ENCODE measurements at places on chromosomes 2 and 18.

DNA sequence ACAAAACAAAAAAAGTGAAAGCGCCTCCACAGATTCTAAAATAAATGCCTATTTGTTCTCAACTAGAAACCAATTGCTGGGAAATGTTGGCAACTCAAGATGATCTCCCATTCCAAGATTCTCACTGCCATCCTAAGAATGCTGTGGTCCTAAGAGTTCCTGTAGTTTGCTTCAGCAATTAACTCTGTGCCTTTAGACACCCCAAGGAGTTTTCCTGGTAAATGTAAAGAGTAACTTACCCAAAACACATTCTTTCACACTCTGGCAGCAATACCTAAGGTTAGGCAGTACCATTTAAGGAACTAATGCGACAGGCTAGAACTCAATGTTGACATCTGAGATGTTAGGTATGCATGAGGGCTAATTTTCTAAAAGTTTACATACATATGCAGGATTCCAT lies 58.8 kb upstream of the TANK start:
- DNase-seq, result no peak

DNA sequence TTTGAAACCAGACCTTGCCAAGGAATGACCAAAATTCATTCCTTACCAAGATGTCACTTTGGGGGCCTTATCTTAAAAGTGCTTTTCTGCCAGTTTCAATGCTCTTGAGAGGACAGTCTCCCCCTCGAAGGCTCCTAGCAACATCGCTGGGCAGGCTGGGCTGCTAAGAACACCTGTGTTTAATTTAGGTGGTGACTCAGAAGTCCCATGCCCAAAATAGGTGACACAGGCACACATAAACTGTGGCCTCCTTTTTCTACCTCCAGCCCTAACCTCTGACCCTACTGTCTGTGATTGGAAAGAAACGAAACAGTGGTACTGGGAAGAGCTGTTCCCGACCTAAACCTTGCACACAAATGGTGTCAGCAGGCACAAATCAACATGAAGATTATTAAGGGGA lies 28.7 kb upstream of the ROCK2 start:
- DNase-seq, result no peak

- peak; percentile 66 for DNase-seq
Measured at GRCh38 chr2:238644095-238645081, 203.5 kb upstream of the TWIST2 start.

- no peak for DNase-seq
Measured at GRCh38 chr2:35421485-35421884, 934.1 kb upstream of the CRIM1 start.

GRCh38 chr2:32745191-32745590 lies 117.3 kb downstream of the TTC27 start:
- no peak for DNase-seq

- no peak for DNase-seq
Measured at GRCh38 chr18:13576598-13576997, 149.8 kb downstream of the FAM210A start.

- no peak for DNase-seq
Measured at GRCh38 chr18:48215876-48216638, 193.1 kb downstream of the ZBTB7C start.

- DNase-seq, result no peak
Measured at GRCh38 chr2:72689579-72690195, 136.1 kb downstream of the EXOC6B start.

- peak; percentile 63 for DNase-seq
Measured at GRCh38 chr2:232984451-232985207, 28.4 kb downstream of the NGEF start.

DNA sequence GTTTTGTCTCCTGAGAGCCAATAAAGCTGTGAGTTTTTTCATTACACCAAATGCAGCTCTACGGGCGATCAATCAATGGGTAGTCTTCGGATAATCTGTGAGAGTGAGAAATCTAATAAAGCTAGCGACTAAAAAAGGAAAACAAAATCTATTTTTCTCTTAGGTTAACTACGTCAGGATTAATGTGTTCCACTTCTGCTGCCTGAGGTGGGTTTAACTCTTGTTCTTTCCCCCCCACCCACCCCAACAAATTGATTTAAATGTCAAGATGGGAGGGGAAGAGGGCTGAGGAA lies 63.0 kb upstream of the PSMD14 start:
- DNase-seq, result no peak

GRCh38 chr2:39730685-39731302 lies 48.3 kb downstream of the THUMPD2 start:
- DNase-seq, result peak; percentile 34

GRCh38 chr2:238418999-238419546 lies 7.7 kb upstream of the ASB1 start:
- no peak for DNase-seq

Measured in inflammatory macrophage (primary cell).